ENCODE measurements at places on chromosomes 3 and 15.

GRCh38 chr3:23496165-23496564, 293.0 kb downstream of the UBE2E2 start:
- no peak for DNase-seq

- DNase-seq = no peak
Measured at GRCh38 chr3:135017003-135017893, 222.2 kb downstream of the EPHB1 start.

DNA sequence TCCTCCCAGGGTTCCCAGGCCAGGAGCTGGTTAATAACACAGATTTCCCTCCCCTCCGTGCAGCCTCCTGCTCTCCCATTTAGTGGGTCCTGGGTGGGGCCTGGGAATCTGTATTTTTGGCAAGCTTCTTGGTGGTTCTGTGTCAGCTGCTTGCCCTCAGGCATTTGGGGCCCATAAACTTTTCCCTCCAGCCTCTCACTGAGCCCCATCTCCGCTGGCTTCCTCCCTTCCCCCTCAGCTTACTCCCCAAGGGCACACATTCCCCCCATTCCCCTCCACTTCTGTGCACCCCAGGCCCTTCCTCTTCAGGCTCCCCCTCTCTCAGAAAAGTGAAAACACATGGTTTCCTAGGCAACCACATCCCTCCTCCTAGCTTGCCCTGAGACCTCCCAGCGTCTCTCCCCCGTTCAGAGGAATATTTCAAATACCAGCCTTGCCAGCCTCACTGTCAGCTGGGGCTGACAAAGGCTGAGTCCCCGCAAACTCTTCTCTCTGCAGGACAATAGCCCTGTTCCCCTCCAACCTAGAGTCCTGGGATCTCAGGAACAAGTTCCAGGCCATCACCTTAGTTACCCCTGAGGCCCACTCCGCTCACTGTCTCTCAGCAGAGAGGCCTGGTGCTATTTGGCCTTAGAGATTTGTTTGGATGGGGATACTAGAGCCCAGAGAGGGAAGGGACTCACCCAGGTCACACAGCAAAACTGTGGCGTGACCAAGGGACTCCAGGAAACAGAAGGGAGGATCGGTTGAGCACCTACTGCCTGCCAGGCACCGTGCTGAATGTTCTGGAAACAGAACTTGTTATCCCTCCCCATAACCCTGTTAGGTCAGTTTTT, 44.6 kb upstream of the SMAD6 start:
- no peak for DNase-seq

DNA sequence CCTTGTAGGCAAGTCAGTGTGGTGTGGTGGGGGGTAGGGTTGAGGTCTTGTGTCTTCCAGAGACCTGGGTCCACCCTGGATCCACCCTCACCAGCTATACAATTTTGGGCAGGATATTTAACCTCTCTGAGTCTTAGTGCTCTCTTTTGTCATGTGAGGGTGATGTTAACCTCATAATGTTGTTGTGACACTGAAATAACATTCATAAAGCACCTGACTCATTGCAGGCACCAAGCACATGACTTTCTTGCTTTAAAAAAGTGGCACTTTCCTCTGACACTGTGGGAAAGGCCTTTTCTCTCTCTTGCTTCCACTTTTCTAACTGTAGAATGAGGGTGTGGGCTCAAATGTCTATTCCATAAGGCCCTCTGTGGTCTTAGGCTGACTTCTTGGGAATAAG, 75.5 kb downstream of the SCN10A start:
- no peak for DNase-seq

GRCh38 chr15:72078887-72079286, 39.1 kb downstream of the MYO9A start:
- DNase-seq = no peak

GRCh38 chr3:27078246-27078913, 290.8 kb downstream of the NEK10 start:
- DNase-seq = no peak

DNA sequence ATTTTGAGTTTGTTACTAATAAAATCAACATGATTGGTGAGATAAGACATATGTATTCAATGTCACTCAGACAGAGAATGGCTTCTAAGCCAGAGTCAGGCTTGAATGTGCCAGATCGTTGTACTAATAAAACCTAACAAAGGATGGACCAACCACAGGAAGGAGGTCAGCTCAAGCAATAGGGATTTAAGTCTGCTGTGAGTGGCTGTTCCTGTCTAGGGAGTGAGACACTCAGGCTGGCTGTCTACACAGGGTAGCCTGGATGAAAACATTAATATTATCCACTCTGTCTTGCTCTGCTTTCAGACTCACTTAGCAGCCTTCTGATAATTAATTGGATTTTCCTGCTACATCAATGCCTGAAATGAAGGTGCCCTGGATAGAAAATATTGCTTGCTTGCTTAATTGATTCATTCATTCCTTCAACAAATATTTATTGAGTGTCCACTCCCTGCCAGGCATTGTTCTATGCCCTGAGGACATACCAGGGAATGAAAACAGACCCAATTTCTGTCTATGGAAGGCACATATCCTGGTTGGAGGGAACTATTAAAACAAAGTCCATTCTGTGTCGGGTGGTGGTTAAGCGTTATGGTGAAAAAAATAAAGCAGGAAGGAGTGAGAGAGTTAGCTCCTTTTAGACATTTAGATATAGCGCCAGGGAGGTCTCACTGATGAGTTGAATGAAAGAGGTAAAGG, 239.4 kb downstream of the CHST2 start:
- DNase-seq = no peak

DNA sequence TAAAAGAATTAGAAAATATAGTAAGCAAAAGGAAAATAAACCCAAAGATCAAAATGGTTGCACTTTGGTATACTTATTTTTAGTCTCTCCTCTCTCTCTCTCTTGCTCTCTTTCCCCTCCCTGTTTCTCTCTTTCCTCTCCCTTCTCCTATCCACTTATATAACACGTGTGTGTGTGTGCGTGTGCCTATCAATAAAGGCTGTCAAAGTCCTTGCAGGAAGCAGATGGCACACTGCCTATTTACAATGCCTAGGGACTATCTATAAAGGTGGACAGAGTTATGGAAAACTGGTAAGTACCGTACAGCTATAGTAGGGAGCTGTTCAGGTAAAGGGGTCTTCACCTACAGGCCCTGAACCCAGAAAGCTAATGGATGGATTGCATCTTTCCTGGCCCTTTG, 161.6 kb downstream of the SQOR start:
- DNase-seq = no peak

DNA sequence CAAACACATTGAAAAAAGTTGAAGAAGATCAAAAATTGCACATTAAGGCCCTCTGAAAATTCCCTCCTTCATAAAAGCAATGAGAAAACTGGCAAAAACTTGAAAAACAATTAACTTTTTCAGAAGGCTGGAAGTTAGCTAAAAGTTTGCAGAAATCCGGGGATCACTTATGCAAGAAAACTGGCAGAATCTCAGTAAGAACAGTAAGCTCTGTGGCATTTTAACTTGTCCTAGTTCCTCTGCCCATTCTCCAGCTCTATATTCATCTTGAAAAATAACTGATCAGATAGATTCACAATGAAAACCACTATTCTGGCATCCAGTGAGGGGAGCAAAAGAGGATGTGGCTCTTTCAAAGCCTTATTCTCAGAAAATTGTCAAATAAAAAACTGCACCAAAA, 566.8 kb downstream of the NTRK3 start:
- DNase-seq = no peak

GRCh38 chr3:110493438-110494092, 578.1 kb upstream of the NECTIN3 start:
- no peak for DNase-seq

GRCh38 chr15:73873889-73874511, 636 bp downstream of the TBC1D21 start:
- DNase-seq = peak; percentile 17

- no peak for DNase-seq
Measured at GRCh38 chr15:82043130-82043673, 2.6 kb downstream of the MEX3B start.

DNA sequence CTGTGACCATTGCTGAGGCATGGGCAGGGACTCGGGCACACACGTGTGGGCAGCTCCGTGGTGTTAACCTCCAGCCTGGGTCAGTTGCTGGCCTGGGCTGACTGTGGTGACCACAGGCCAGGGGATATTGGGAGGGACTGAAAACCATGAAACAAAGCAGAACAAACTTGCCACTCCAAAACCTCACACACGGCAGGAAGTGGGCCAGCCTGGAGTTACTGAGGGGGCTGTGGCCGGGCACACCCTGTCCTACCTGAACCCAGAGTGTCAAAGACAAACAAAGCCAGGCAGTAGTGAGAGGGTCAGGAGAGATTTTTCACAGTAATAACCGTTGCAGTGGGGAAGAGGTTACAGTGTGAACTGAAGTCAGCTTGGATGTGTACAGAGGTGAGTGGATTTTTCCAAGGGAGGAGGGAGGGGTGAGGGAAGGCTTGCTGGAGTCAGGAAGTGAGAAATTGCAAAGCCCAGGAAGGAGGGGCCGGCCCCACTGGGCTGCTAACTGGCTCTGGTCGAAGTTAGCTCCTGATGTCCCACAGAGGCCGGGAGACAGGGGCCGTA, 40.0 kb upstream of the ATP10A start:
- no peak for DNase-seq

DNA sequence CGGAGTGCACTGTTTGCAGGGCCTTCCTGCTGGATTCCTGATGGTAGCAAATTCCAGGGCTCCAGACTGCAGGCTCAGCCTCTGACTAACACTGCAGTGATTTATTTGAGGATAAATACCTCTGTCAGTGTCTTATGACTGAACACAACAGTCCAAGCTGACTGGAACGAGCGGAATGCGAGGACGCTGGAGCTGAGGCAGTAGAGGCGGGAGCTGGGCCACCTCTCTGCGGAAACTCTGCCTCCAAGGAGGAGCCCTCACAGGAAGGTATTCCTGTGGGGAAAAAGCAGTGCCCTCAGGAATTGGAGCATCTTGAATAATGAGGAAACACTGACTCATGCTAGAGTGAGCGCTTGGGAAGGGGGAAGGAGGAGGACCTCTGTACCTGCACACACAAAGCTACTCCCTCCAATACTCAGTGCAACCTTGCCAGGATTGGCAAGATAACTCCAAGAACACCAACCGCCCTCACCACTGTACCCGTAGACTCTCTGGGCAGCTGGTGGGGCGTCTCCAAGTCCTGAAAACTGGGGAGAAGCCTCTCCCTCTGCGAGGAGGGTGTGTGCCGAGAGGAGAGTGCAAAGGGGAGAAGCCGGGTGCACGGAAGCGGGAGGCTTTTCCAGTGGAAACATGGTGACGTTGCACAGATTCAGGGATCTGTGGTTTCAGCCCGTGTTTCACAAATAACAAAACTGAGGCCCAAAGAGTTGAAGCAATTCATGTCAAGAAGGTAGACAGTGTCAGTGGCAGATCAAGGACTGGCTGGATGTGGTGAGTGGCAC, 43.0 kb downstream of the VGLL4 start:
- DNase-seq = peak; percentile 86

DNA sequence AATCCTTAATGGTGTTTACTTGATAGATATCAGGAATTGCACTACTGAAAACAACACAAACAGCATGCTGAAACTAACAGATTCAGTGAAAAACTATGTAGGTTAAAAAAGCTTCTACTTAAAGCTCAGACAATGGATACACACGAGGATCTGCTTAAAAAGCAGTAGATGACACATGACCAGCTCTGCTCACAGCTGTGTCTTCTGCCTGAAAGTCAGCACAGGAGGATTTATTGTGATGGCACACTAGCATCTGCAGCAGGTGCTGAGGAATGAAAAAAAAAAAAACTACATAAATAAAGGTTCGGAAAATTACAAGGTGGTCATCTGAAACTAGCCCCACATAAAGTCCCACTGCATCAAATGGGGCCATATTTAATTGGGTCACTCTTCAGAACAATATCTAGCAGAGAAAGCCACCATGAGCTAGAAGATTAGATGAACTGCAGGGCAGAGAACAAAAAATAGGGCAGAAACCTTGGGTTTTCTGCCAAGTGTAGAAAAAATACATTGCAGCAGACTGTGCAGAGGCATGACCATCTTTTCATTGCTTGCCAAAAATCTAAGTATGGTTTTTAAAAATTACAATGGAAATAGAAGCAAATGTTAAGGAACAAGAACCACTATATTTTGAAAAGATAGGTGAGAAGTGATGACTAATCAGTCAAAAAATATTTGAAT, 13.2 kb upstream of the GOLM2 start:
- DNase-seq = no peak

- DNase-seq = no peak
Measured at GRCh38 chr3:169759256-169759655, 5.6 kb downstream of the TERC start.

- no peak for DNase-seq
Measured at GRCh38 chr3:98058244-98058960, 23.3 kb upstream of the GABRR3 start.

DNA sequence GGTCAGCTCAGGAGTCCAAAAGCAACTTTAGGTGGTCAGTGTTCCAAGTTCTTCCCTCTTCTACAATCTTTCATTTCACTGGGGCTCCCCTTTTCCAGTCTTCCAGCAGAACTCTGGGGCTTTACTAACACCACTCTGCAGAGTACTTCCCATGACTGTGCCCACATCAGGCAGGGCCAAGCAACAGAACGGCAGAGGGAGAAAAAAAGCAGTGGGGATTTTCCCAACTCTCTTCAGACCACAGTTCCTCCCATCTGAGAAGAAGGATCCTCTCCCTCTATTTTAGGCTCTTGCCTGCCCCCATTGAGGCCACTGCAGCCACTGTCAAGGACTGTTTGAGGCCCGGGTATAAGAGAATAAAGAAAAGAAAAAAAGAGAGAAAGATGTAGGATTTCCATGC, 70.7 kb downstream of the TTBK2 start:
- no peak for DNase-seq

DNA sequence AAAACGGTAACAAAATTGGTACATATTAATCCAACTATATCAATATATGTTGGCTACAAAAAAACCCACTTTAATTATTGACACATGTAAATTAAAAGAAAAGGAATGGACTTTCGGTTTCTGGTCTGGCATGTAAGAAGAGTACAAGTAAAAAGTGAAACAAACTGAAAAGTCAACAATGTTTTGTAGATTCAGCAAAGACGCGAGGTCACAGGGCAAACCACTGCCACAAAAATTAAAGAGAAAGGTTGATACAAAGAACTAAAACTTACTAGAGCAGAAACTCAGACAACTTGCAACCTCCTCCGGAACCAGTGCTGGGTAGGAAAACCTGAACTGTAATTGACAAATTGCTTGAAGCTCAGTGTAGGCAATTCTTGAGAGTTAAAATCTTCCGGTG, 110.6 kb upstream of the ARPP21 start:
- DNase-seq = no peak

GRCh38 chr3:159765030-159765859, 223.4 kb upstream of the IL12A start:
- DNase-seq = peak; percentile 73

DNA sequence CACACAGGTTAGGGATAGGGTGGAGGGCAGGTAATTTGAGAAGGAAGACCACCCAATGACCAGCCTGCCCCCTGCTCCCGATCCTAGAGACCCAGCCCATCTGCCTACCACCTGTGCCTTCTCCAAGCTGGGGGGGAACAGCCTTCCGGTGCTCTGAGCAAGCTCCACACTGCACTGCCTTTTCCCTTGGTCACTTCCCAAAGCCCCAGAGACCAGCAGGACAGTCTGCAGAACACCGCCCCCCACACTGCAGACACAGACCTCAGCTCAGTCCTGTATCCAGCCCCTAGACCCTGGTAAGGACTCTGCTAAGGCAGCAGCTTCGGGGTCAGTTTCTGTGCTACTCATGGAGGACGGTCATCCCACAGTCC, 156.9 kb downstream of the MEGF11 start:
- no peak for DNase-seq

- DNase-seq = no peak
Measured at GRCh38 chr15:98446083-98446482, 202.3 kb upstream of the IGF1R start.
